ENCODE measurements at places on chromosomes 7 and 10. TPM values are rescaled to one million over a fixed set of nuclear protein-coding genes. Genes with fewer than 3 reads are reported as not detected.

DNA sequence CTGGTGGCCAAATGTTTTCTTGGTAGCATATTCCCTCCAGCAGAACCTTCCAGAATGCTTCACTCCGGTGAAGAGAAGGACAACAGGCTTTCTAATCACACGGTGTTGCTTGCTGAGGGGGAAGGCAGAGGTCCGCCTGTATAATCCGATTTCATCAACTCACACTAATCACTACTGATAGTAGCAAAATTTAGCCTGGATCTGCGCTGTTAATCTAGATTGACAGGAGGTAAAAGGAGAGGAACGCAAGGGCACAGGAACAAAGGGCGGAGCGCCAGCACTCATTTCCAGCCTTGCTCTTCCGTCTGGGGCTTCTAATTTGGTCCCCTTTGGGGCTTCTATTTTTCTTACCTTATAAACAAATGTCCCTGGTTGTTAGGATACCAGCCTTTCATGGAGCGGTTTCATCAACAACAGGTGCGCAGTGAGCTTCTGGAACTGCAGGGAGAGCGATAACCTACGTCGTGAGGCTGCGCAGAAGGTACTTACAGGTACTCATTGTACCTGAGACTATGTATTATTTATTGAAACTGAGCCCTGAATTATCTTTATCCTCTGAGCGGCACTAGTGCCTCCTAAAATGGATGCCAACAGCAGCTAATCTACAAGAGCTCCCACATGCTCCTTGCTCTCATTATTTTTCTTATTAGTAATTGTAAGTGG, 150.6 kb downstream of the CACNB2 start:
- peaks cover 22% of the 10 kb centered on the region for H3K4me1 ChIP-seq
- DNase-seq = no peak
- H3K27me3 ChIP-seq = no peaks in the 10 kb centered on the region
- no peaks in the 10 kb centered on the region for H3K36me3 ChIP-seq
- no peak overlapping the region for H3K27ac ChIP-seq

DNA sequence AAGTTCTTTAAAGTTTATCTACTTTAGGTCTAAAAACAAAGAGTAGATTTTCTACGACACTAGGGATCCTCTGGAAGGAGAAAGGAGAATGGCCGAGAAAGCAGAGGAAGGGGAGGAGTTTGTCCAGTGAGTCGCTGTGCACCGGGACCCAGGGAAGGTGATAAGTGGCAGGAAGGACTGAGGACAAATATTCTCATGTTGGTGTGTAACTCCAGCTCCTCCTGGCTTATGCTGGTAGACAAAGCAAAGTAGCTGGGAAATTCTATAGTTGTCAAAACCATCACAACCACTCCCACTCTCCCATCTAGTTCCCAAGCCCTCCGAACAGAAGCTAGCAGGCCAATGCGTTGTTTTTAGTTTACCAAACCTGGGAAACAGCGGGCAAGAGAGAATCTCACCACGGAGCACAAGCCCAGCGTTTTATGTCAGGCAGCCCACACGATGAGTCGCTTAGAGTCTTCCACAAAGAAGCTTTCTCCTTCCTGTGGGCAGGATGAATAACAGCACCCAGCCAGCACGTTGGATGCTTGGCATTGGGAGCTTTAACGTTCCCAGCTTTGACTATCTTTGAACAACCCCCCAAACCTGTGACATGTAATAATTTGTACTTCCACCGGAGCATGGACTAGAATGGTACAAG, 32.9 kb upstream of the JCAD start:
- DNase-seq = no peak
- H3K4me1 ChIP-seq = no peaks in the 10 kb centered on the region

DNA sequence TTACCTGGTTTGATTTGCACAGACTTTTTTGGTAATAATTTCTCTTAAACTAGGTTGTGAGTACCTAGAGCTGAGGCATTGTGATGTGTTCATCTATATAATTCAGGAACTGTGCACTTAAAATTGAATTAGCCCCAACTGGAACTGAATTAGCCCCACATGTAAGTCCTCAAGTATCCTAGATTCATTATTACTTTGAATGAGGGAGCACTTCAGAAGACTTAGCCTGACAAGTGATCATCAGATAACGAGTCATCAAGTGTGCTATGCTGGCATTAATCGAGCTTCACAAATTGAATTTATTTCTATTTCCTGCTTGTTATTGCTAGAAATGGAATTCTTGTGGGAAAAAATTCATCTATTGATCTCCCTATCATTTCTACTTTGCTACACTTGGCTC, 323.4 kb upstream of the SEMA3D start:
- H3K36me3 ChIP-seq = no peaks in the 10 kb centered on the region
- DNase-seq = no peak
- no peak overlapping the region for H3K4me3 ChIP-seq
- H3K27me3 ChIP-seq = no peaks in the 10 kb centered on the region
- no peaks in the 10 kb centered on the region for H3K4me1 ChIP-seq

DNA sequence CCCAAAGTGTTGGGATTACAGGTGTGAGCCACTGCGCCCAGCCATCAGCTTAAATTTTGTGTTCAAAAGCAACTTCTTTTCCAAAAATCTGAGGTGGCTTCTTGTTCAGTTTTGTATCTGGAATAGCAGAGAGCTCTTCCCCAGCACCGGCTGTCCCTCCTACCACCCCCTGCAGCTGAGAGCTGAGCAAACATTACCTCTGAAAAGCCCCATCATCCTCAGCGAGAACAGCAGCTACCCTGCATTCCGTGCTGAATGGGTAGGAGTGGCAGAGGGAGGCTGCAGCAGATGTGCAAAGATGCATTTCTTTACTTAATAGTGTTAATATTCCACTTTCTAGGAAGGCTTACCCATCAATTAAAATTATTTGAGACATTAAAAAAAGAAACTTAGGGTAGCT, 31.8 kb downstream of the CCM2 start:
- H3K4me3 ChIP-seq = no peak overlapping the region
- H3K27ac ChIP-seq = no peak overlapping the region
- H3K36me3 ChIP-seq = peaks cover 5% of the 10 kb centered on the region
- no peak for DNase-seq

The SPRN gene
- total RNA-seq = not detected

Measured in left ventricle myocardium inferior (tissue), 1 donor.